ENCODE measurements at places on chromosomes 11 and 22. TPM values are rescaled to one million over a fixed set of nuclear protein-coding genes. Genes with fewer than 3 reads are reported as not detected.

- DNase-seq: peak; percentile 33
Observed at GRCh38 chr11:95305705-95306104, 74.7 kb upstream of the SESN3 start.

DNA sequence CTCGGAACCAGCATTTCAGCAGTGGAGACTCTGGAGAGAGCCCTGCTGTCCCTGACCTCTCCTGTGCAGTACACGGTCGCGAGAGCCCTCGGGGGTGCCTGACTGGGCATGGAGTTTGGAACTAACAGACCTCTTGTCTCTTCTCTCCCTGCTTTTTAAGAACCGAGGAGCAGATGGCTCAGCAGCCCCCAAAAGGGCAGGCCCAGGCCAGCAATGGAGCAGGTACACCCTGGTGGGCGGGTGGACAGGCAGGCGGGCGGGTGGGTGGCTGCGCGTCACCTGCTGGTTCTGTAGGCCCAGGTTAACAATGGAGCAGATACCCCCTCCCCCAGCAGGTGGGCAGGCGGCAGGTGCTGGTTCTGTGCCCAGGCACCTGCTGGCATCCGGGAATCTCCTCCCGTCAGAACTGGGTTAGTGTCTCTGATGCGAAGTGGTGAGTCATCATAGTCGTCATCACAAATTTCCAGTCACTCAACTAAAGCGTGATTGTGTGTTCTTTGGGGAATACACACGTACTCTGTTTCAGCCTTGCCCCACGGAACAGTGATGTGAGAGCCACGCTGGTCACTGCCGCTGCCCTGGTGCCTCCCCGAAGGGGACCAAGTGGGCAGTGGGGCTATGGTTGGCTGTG lies 41.1 kb downstream of the GRAMD4 start:
- DNase-seq: no peak

- no peak for DNase-seq
Observed at GRCh38 chr22:36803358-36803757, 13.5 kb downstream of the PVALB start.

- DNase-seq: peak; percentile 49
Observed at GRCh38 chr22:31250740-31251600, 38.9 kb downstream of the LIMK2 start.

DNA sequence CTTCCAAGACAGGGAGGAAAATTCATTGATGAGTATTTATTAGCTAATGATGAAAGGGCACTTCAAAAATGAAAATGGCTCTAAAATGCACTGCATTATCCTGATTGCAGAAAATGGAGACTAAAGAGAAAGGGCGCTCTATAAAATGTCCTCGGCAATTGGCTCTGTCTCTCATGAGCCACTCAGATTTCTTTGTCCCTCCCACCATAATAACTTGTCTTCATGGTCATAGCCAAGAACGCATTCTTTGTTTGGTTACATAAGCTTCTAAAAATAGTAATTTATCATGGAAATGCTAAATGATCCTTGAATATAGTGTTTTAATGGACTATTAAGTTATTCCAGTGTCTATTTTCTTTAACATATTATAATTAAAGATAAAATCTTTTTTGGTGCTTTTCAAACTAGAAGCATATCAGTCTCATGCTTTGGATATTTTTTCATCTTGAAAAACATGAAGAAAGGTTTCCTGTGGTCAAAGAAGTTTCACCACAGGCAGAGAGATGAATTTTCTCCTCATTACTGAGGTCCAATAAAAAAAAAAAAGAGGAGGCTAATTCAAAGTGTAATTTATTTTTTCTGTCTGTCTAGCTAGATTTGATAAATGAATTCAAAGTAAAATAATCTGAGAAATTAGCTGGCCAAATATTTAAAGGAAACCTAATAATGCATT lies 238.1 kb upstream of the BLID start:
- DNase-seq: peak; percentile 92

GRCh38 chr11:12121517-12121916 lies 11.1 kb downstream of the MICAL2 start:
- DNase-seq: peak; percentile 61

DNA sequence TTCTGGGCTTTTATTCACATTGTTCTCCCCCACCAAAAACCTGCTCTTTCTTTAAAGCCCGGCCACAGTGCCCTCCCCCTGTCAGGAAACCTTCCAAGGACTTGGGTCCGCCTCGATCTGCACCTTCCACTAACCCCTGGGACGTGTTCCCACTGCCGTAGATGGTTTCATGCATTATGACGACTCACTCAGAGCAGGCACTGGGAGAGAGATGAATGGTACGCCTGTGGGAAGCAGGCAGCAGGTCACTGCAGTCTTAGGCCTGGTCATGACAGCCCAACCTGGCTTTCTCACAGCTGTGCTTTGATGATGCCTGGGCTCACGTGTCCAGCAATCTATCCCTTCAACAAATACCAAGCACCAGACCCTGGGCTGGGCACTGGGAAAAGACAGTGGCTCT lies 115.7 kb downstream of the WNT7B start:
- DNase-seq: no peak

DNA sequence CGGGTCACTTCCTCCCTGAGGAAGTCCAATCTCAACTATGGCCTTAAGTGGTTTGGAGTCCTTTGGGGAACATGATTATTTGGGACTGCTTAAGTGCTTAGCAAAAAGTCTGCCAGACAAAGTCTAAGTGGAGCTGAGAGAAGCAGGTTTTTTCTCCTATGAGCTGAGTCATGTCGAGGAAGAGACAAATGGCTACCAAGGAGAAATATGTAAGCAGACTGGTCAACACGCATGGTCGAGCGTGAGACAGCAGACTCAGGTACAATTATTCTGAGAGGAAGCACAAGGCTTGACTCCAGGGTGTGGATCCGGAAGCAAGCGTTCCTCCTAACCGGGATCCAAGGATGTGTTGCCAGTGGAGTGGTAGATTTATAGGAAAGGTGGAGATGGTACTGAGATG lies 30.6 kb downstream of the UBASH3B start:
- DNase-seq: peak; percentile 56

DNA sequence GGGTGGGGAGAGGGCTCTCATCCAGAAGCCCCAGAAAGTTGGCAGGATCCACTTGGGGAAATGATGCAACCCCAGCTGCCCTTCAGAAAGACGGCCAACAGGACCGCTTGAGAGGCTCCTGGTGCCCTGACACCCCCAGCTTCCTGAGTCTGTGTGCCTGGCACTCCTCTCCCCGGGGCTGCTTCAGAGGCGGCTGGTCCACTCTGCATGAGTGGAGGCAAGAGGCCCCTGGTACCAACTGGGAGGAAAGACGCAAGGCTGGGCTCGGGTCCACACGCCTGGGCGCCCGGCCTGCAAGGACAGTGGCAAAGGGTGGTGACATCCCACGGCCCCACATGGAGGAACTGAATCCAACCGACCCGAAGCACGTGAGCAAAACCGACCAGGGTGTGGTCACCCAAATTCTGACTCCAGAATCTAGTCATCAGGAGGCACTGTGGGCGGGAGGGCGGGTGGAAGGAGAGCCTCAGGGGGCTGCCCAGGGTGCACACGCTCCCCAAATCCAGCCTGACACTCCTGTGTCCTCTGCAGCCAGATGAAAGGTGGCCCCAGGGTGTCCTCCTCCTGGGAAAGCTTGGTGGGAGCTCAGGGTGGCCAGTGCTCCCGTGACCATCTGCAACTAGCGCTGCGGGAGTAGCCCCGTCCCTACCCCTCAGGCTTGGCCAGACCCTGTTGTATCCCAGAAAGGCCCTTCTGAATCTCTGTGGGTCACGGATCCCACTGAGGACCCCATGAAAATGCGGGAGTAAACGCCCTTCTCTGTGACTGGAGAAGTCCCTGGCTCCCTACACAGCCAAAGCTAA lies 3.7 kb downstream of the RNH1 start:
- DNase-seq: peak; percentile 44

DNA sequence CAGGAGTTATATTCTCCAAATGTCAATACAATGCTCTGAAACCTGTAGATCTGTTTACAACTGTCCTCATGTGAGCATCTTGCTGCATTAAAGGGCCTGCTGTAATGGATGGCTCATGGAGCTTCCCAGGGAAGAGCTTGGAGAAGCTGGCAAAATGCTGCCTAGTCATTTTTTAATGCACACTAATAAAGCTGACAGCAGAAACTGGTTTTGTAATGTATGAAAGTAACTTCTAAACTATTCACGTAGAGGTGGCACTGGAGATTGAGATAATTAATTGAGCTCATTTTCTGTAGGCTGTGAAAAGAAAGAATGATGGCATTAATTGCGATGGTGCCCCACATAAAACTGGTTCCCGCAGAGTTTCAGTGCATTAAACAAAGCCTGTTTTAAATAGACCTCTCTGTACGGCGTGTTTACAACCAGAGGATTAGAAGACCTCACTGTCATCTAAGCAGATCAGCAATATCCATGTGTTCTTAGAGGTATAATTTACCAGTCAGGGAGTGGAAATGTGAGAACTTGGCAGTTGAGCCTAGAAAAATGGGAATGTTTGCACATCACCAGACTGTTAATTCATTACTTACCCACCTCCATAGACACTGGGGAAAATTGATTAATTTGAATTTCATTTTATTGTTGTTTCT lies 16.0 kb downstream of the POLA2 start:
- DNase-seq: no peak

GRCh38 chr22:48478529-48479265 lies 1349.0 kb downstream of the BRD1 start:
- DNase-seq: no peak

DNA sequence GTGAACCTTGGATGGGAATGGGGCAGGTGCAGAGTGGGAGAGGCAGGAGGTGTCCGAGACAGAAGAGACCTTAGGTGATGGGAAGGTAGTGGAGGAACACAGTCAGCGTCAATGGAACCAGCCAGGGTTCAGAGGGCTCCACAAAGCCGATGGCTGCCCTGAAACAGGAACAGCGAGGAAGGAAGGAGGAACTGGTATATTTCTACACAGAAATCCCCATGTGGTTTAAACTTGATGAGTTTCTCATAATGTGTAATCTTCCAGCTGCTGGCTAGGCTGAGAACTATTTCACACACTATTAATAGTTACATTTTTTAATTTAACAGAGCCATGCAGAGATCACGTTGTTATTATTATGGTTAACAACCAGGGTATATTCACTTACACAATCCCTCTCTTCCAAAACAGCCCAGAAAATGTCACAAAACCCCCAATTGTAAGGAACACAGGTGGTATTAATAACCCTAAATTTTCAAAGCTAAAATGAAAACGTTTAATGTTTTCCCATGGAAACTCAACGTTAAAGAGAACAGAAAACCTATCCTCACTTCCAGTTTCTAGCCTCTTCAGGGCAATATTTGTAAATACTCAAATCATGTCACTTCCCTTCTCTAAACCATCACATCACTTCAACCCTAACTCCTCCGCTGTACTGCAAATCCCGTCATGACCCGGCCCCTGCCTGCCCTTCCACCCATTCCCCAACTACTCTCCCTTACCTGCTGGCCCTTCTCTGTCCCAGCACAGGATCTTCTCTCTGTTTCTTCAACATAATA lies 74.5 kb upstream of the ARFGAP3 start:
- DNase-seq: peak; percentile 68

DNA sequence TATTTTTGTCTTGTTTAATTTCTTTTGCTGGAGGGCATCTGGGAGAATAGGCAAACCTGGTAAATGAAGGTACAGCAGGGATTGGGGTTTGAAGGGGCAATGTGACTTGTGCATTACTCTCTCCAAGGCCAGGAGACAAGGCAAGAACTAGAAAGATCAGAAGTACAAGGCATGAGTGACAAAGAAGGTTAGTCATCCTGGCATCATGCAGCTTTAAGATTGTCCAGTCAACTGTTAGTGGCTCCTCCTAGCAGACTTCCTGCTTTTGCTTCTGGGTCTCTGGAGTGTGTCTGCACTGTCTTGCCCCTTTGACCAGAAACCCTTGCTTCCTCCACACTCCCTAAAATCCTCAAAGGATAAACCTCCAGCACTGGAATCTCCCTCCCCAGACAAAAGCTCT lies 27.2 kb upstream of the GLYATL1 start:
- no peak for DNase-seq

DNA sequence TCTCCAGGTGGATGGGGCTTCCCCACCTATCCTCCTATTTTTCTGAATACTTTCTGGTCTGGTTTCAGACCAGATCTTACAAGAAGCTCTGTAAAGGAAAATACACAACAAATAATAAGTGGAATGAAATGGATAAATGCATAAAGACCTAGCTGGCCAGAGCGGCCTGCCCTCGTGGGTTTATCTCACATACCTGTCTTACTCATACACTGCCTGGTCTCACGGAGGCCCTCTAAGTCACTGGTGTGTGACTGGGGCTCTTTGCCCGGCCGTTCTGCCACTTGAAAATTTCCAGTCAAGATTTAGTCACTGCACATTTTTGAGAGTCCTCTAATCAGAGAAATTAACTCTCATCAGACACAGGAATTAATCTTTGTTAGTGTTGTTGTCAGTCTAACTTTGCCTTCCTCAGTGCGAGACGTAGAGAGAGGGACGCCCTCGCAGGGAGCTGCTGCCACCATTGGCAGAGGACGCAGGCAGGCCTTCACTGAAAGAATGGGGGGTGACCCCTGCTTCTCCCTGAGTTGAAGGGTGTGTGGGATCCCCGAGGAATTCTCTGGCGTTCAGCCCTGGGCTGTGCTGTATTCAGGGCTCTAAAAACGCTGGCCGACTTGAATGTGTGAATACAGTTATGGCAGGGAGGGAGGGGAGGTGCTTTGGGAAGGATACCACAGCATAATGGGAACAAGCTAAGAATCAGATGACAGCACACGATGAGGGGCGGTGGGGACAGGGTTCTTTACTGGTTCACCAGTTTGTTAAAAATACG lies 46.3 kb upstream of the CADM1 start:
- no peak for DNase-seq

- peak; percentile 25 for DNase-seq
Observed at GRCh38 chr11:127675581-127675980, 675.0 kb upstream of the KIRREL3 start.

DNA sequence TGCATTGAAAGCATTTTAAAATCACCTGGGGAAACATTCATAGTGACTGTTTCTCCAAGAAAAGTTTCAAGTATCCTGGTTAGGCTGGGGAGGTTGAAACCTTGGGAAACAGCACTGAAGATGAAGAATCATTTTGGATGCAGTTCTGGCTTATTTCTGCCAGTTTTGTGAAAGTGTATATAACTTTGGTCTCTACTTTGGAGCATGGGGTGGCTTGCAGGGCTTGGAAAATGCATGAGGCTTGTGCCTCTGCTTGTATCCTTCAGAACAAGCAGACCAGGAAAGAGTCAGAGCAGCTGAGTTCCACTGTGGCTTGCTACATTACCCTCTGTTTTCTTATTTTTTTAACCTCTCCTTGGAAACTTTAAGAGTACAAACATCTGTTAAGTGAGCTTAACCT lies 19.5 kb downstream of the SLC5A12 start:
- peak; percentile 97 for DNase-seq

DNA sequence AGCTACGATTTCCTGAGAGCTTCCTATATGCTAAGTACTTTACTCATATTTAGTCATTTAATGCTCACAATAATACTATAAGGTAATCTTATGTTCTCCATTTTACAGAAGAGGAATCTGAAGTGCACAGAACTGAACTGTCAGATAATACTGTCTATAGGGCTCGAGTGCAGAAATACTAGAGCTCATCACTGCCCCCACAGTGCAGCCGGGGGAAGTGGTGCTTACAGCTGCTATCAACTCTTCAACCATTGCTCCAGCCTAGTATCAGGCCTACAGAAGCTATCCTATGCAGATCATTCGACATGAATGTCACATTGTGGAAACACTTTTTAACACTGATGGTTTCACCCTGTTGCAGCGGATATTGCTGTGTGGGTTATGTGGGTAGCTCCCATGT lies 929.9 kb downstream of the NTM start:
- no peak for DNase-seq

The LSP1 gene
- 42.1 TPM for polyA plus RNA-seq

The DMC1 gene
- polyA plus RNA-seq: 5.0 TPM

The TMEM179B gene
- polyA plus RNA-seq: 25.0 TPM

The NRGN gene
- polyA plus RNA-seq: 4.9 TPM

The CHADL gene
- 3.8 TPM for polyA plus RNA-seq

The CARNS1 gene
- 56.4 TPM for polyA plus RNA-seq

The SCGB1A1 gene
- polyA plus RNA-seq: not detected

The PTPRCAP gene
- 1.2 TPM for polyA plus RNA-seq

All from muscle of leg (tissue), 16 donors.